GM10248 (cell line): ENCODE measurements at places on chromosomes 16 and 17.

DNA sequence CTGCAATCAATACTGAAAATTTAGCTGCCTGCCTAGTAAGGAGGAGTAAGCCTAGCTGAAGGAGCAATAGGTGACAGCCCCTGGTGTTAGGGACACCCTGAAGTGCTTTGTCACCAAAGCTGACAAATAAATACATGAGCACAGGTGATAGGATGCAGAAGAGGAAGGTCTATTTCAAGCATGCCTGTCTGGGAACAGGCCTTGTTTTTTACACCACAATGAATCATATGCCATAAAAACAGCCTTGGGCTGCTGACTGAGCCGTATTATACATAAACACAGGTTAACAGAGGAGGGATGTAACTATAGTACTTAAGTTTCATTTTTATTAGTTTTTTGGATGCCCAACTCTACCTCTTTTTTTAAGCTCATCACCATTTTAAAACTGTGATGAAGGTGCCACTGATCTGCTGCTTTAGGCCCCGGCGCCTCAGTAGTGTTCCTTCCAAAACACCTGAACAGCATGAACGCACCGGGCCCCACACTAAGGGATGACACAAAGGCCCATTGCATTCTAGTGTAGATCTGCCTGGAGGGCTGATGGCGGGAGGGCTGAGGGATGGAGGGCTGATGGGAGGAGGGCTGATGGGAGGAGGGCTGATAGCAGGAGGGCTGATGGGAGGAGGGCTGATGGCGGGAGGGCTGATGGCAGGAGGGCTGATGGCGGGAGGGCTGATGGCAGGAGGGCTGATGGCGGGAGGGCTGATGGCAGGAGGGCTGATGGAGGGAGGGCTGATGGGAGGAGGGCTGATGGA, 150.3 kb downstream of the AATF start:
- no peak for DNase-seq

GRCh38 chr17:8747742-8748141, 3.1 kb upstream of the CCDC42 start:
- no peak for DNase-seq

DNA sequence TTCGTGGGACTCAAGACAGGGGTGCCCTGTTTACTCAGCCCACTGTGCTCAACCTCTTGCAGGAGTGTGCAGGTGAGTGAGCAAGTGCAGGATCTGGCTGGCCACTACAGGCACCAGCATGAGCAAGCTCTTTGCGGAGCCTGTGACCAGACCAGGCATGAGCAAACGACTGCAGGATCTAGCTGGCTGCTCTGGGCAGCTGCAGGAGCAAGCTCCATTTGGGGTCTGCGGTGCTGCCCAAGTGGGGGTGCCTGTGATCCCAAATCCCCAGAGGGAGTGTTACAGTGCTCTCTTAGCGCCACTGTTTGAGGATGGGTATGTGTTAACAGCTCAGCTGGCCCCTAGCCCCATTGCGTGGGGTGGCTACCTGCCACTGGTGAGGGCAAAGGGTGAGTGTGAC, 2.4 kb downstream of the USP6 start:
- no peak for DNase-seq

GRCh38 chr17:11643851-11644250, 45.6 kb downstream of the DNAH9 start:
- DNase-seq: no peak

- DNase-seq: no peak
Observed at GRCh38 chr16:46901709-46902108, 17.5 kb downstream of the GPT2 start.

DNA sequence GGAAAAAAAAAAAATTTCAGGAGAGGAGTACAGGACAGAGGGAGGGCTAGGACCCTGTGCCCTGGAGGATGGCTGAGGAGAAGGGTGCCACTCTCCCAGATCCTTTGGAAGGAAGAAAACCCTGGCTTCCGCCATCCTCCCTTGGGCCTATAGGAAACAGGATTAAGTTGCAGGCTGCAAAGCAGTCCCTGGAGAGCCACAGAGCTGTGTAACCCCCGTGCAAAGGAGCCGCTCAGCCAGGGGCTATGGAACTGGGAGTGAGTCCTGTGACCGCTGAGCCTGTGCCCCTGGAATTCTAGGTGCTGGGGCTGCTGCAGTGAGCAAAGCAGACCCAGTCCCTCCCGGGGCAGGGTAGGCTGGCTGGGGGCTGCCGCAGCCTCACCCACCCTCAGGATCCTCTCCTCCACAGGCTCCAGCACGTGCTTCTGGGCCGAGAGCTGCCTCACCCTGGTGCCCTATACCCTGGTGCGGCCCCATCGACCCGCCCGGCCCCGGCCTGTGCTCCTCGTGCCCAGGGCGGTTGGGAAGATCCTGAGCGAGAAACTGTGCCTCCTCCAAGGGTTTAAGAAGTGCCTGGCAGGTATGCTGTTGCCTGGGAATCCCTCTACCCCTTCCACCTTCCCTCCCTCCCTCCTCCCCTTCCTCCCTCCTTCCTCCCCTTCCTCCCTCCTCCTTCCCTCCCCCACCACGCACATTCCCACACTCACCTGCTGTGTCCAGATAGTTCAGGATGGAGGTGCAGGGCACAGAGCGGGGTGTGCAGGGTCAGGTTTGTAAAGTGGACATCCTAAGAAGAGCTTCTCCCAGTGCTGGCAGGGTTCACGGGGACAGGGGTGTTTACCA, 15.3 kb downstream of the SGSH start:
- no peak for DNase-seq

GRCh38 chr17:13429201-13429600, 172.5 kb downstream of the HS3ST3A1 start:
- no peak for DNase-seq
